ENCODE measurements at places on chromosomes 2 and 18. TPM values are rescaled to one million over a fixed set of nuclear protein-coding genes. Genes with fewer than 3 reads are reported as not detected.

LIMS2 gene
- 44.2 TPM for total RNA-seq

SETBP1 gene
- 38.1 TPM for total RNA-seq

TPRKB gene
- 18.9 TPM for total RNA-seq

ANKRD62 gene
- total RNA-seq: 1.2 TPM

ALLC gene
- total RNA-seq: not detected

ERICH2 gene
- total RNA-seq: not detected

ZAP70 gene
- total RNA-seq: 16.7 TPM

C1QL2 gene
- total RNA-seq: not detected

TTC27 gene
- 12.5 TPM for total RNA-seq

FZD7 gene
- 37.1 TPM for total RNA-seq

ANKRD30B gene
- total RNA-seq: not detected

MYL12B gene
- total RNA-seq: 214 TPM

ALS2 gene
- 9.3 TPM for total RNA-seq

ADCYAP1 gene
- total RNA-seq: 2.2 TPM

HTR2B gene
- 0.49 TPM for total RNA-seq

ANKRD53 gene
- total RNA-seq: 4.9 TPM

Measured in vagina (tissue), 2 donors.